ENCODE measurements at places on chromosomes 12 and 14. TPM values are rescaled to one million over a fixed set of nuclear protein-coding genes. Genes with fewer than 3 reads are reported as not detected.

Gene CLBA1
- 10.9 TPM for total RNA-seq

Gene ASCL1
- 10.1 TPM for total RNA-seq

Gene GALC
- 53.2 TPM for total RNA-seq

Gene STON2
- total RNA-seq, result 81.9 TPM

Gene ANKRD33
- total RNA-seq, result 0.17 TPM

Gene CLEC4D
- 0.06 TPM for total RNA-seq

Gene HCAR2
- 1.1 TPM for total RNA-seq

Gene SLC4A8
- total RNA-seq, result 10.9 TPM

Gene TAS2R9
- total RNA-seq, result 1.4 TPM

Gene NRL
- 1.8 TPM for total RNA-seq

Gene CYP27B1
- 0.72 TPM for total RNA-seq

Gene FGD6
- 42.9 TPM for total RNA-seq

Gene GUCY2C
- 0.10 TPM for total RNA-seq

Gene GABARAPL1
- total RNA-seq, result 115 TPM

Gene TROAP
- 10.5 TPM for total RNA-seq

Gene RTN1
- total RNA-seq, result 114 TPM

Gene ETFRF1
- 55.8 TPM for total RNA-seq

Gene DTX1
- total RNA-seq, result 23.3 TPM

Gene PRKAB1
- 17.4 TPM for total RNA-seq

Data from spinal cord (tissue), 10 donors.